ENCODE measurements at places on chromosomes 7 and 10.

- no peak for DNase-seq
These were observed 282.4 kb downstream of the HPSE2 start for GRCh38 chr10:98953251-98953650.

GRCh38 chr7:94056796-94057207 is 52.6 kb upstream of the BET1 start:
- no peak for DNase-seq

GRCh38 chr10:48507933-48508790 is 96.7 kb downstream of the ARHGAP22 start:
- no peak for DNase-seq

DNA sequence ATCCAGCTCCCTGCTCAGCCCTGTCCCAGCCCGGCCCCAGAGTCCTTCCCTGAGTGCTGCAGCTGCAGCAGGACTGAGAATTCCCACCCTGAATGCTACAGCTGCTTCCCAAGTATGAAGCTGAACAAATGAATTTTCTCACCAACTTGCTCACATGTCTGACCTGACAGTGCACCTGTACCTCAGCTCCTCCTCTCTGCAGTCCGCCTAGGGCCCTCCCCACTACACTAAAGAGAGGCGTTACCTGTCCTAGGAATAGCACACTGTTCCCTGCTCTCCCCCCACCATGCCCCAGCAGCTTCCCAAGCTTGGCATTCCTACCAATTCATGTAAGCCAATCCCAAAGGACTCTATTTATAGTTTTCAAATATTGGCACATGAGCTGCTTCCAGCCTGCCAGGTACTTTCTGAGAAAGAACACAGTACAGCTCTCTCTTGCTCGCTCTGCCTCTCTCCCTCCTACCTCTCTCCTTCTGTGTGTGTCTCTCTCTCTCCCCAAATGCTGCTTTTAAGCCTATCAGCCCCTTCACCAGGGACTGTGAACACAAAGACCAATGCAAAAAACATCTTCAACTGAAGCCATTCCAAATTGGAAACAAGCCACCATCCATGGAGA is 400.1 kb downstream of the TNS3 start:
- no peak for DNase-seq

DNA sequence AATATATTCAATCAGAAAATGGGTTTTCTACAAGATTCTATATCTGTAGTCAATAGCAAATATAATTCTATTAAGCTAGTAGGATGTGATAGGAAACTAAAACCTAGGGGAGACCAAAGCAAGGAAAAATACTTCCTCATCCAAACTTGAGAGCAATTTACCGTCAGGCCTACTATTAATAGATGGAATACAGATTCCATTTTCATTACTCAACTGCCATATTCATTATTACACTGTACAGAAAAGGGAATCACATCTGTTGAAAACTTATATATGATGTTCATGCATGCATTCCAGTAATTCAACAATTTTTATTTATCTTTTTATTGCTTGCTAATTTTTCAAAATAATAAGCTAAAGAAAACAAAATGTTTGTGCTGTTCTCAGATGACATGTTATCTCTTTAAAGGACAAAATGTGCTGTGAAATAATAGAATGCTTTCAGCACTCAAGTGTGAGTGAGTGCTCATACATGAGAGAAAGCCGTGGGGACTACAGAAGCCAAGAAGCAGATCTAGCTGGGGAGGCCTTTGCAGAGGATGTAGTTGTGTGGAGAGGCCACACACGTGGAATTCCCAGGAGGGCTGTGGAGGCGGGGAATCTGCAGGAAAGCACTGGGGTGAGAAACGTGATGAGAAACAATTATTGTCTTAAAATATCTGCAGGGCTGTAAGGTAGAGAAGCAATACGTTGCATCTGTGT is 110.0 kb downstream of the EGFR start:
- DNase-seq = no peak

DNA sequence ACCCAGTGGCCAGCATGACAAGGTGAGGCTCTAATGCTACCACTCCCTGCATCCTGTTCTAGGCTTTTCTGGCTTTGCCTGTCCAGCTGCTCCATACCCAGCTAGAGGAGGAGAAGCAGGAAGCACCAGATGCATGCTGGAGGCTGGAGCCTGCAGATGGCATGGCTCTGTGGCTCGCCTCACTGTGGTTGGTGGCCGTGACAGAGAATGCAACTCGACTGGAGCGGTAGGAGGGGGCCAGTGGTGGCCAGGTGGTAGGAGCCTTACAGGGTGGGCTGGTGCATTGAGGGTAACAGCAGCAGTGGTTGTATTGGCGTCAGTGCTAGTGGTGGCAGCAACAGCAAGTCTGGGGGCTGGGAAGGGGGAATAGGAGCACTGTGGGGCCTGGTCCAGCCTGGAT is 128.6 kb downstream of the ZNF248 start:
- DNase-seq = no peak

- DNase-seq = no peak
These were observed 370.3 kb upstream of the CELF2 start for GRCh38 chr10:10647331-10647730.

- no peak for DNase-seq
These were observed 79.1 kb downstream of the NAMPT start for GRCh38 chr7:106205621-106206222.

Data from LoVo (cell line).